ENCODE measurements at places on chromosomes 4 and X. TPM values are rescaled to one million over a fixed set of nuclear protein-coding genes. Genes with fewer than 3 reads are reported as not detected.

Gene APELA
- not detected for total RNA-seq

Gene HSPA4L
- total RNA-seq: 5.8 TPM

Gene BMPR1B
- 0.47 TPM for total RNA-seq

Gene MFAP3L
- 1.0 TPM for total RNA-seq

Gene GRIA2
- not detected for total RNA-seq

Gene CTAG2
- total RNA-seq: not detected

Gene TRMT10A
- total RNA-seq: 5.7 TPM

Gene TMPRSS11D
- under 0.01 TPM for total RNA-seq

Gene SPANXN4
- total RNA-seq: not detected

Gene ANTXR2
- total RNA-seq: 125 TPM

Gene AFP
- 2.9 TPM for total RNA-seq

Gene MORC4
- 23.5 TPM for total RNA-seq

Gene ADH1C
- 6.1 TPM for total RNA-seq

Gene ZNF141
- 4.8 TPM for total RNA-seq

Gene SMIM31
- not detected for total RNA-seq

Gene APOOL
- 3.5 TPM for total RNA-seq

Gene FAM47B
- total RNA-seq: not detected

Gene ANAPC4
- 17.4 TPM for total RNA-seq

Gene JCHAIN
- total RNA-seq: 0.34 TPM

Gene ASMT
- total RNA-seq: not detected

Gene ZCCHC13
- not detected for total RNA-seq

Gene CSAG1
- not detected for total RNA-seq

Gene NAA11
- total RNA-seq: not detected

Gene CLDN22
- not detected for total RNA-seq

Gene RBMXL3
- not detected for total RNA-seq

Gene ASB12
- 0.17 TPM for total RNA-seq

Gene CCDC120
- total RNA-seq: 0.63 TPM

Gene PPARGC1A
- 0.69 TPM for total RNA-seq

Gene NIPAL1
- not detected for total RNA-seq

Gene MAGEE2
- not detected for total RNA-seq

Gene NPY5R
- total RNA-seq: not detected

Gene EVC
- total RNA-seq: 42.9 TPM

Gene UGT8
- total RNA-seq: not detected

Gene SSX3
- not detected for total RNA-seq

Gene STK26
- 2.0 TPM for total RNA-seq

Gene MAML3
- 0.52 TPM for total RNA-seq

Gene CPXCR1
- total RNA-seq: not detected

Gene CHRDL1
- 3.8 TPM for total RNA-seq

Gene ZNF157
- 0.43 TPM for total RNA-seq

Gene PLK4
- 3.5 TPM for total RNA-seq

Gene SSX2B
- not detected for total RNA-seq

Gene CCSER1
- total RNA-seq: not detected

All from bronchial smooth muscle cell (primary cell).